ENCODE measurements at places on chromosomes 7 and 10.
A peak's percentile ranks its signal among the peaks of the same experiment; 100 is the strongest.

DNA sequence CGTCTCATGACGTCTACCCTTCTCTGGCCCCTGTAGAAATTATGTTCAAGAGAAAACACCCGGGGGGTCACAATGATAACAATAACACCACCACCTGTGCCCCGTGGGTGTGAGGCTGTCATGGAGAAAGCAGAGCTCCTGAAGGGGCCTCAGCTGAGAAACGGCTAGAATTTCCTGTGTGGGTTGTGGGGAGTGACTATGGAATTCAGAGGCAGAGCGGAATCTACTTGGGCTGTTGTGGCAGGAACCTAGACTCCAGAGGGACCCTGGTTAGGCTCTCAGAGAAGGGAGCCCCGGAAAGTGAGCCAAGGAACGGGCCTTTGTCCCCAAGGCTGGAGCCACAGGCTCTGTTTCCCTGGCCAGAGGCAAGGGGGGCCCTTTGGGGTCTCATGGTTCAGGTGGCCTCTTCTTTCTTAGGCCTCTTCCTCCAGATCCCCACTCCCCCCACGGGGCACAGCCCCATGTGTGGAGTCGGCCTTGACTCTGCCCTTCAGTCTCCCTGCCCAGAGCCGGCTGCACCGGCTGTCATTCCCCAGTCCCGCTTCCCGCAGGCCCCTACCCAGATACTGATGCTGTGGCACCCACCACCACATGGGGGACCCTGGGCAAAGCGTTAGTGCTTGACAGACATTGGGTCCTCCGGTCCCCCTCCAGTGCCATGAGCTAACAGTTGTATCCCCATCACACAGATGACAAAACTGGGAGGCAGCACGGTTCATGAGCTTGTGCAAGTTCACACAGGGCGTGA is 6.5 kb upstream of the GIMAP8 start:
- no peak for DNase-seq

DNA sequence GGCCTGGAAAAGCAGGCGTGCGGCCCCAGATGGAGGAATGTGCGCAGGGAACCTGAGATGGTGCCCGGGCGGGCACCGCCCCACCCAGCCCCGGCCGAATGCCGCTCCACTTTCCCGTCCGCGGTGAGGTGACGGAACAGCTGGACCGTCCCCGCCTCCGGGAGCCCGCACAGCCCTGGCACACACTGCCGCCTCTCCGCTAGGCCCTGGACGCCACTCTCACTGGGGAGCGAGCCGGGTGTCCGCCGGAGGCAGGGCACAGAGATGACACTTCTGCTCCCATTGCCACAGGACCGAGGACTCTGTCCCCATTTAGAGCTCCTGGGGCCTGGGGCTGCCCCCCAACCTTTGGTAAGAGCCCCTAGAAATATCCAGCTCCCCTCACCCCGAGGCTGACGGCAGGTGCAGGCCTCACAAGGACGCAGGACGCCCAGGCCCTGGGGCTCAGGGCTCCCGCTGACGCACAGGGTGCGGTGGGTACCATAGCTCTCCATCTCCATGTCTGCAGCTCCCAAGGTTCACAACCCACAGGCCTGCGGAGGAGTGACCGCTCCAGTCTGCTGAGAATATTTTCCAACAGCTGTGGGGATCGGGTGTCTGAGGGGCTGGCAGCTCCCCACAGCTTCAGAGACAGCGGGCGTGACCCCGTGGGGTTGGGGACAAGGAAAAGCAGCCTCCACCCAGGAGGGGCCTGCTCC is 52.2 kb upstream of the PDGFA start:
- no peak for DNase-seq

DNA sequence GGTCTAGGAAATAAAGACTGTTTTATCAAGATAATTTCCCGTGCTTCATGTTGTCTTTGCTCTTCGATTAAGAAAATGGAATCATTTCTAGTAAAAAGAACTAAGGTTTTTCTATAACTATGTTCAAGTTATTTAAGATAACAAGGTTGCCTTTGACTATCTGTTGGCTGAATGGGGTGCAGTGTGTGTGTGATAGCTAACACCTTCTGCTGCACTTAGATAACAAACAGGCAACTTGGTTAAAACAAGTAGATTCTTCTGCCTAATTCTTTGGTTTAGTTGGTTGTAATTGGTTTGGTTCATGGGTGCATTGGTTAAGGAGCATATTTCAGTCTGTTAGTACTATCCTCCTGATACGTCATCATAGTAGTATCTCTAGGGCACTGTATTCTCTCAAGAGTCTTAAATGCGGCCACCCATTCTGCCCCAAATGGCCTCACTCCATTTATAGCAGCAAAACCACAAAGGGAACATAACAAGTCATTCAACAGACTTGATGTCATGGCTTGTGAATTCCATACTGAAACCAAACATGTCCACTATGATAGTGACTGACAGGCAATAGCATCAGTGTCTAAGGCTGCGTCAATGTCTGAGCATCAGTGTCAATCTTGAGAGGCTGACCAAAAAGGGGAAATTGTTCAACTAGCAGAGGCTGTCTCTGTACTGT is 55.7 kb downstream of the CCDC3 start:
- no peak for DNase-seq

GRCh38 chr10:99370993-99371392 is 41.8 kb downstream of the CNNM1 start:
- DNase-seq: no peak

GRCh38 chr7:82897500-82897899 is 265.2 kb downstream of the PCLO start:
- DNase-seq: no peak

DNA sequence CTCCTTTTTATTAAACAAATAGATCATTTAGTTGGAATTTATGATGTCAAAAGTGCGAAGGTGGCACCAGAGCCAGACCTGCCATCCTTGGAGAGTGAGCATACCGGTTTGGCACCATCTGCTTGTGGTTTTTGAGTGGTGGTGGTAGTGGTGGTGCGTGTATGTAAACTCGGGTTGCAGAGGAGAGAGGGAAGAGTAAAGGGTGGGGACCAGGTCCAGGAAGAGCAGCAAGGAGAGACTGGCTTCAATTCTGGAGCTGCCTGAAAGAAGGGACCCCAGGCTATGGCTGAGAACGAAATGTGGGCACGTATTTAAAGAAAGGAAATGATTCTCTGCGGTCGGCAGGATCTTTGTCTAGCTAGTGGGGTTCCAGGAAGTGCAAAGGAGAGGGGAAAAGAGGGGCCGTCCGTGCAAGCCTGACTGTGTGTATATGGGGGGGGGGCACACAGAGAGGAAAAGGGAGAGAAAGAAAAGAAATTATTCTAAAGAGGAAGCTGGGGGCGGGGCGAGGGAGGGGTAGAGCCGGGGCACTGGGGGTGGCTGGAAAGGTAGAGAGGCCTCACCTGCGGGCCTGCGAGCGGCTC is 448 bp upstream of the GOLGA7B start:
- DNase-seq: peak; percentile 6

GRCh38 chr10:58264780-58265179 is 2.9 kb downstream of the IPMK start:
- DNase-seq: no peak

DNA sequence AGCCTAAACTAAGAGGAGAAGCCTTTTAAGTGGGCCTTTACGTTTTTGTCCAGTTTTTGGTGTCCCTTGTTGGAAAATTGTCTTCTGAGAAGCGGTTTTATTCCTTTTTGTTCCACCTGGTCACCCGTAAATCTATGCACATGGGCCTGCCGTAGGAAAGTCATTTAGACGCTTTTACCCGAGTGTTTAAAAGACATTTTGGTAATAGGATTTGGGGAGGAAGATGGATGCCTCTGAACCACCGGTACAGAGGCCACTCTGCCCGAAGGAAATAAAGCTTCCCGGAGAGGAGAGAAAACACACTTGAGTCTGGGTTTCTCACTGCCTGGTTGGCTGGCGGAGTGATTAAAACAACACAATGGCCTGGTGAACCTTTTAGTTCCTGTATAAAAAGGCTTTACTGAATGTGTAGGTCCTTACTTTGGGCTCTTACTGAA is 760 bp downstream of the THNSL1 start:
- no peak for DNase-seq

DNA sequence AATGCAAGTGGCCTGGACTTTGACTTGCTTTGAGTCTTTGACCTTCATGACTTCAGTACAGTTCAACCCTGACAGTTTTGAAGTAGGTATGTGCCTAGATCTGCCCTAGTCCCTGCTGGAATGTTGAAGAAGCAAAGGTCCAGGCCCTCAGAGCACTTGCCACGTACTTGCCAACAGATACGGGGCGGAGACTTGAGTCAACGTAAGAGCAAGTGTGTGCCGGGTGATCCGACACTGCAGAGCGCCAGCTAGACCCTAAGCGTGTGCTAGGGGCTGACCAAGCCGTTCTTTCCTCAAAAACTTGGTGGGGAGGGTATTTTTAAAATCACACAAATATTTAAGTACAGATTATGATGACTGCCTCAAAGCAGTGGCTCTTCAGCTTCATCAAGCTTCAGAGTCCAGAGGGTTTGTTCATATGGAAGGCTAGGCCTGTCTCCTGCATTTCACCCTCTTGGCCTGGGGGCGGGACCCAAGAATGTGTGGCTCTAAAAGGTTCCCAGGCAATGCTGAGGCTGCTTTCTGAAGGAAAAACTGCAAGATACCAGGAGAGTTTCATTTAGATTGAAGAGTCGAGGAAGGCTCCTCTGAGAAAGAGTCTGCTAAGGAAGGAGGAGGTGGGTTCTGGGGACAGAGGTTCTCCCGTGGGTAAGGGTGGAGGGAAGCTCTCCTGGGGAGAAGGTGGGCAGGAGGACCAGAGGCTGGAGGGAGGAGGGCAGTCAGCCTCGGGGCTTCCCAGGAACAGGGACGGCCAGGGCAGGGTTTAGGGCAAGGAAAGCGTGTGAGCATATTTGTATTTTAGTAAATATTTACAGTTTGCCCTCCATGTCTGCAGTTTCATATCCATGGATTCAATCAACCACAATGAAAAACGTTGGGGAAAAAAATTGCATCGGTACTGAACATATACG is 160.3 kb downstream of the EGFR start:
- no peak for DNase-seq

DNA sequence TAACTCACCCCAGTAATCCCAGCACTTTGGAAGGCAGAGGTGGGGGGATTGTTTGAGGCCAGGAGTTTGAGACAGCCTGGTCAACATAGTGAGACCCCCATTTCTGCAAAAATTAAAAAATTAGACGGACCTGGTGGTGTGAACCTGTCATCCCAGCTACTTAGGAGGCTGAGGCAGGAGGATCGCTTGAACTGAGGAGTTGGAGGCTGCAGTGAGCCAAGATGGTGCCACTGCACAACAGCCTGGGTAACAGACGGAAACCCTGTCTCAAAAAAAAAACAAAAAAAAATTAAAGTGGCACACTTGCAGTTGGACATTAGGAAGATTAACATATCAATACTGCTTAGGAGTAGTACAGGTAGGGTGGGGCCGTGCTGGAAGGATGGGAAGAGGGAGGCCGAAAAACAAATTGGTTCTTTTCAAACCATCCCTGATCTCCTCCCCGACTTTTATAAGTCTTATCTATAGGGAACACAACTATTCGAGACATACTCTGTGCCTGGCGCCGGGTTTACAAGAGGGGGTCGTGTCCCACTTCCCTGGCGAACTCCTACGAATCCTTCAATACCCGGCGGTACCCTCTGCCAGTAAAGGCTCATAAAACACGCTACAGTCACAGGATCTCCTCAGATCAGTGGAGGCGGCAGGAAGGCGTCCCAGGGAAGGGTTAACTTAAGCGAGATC is 628 bp downstream of the TAF6 start:
- no peak for DNase-seq

DNA sequence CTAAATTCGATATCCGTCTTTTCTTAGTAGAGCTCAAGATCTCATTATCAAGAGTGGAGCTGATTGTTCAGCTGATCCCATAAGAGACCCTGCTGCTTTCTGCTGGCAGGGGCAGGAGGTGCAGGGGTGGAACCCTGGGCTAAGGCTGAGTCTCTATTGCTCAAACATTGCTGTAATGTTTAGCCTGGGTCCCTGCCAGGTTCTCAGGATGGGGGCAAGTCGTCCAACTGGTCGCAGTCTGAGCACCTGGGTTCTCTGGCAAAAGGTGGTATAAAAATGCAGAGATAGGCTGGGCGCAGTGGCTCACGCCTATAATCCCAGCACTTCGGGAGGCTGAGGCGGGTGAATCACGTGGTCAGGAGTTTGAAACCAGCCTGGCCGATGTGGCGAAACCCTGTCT is 62.0 kb upstream of the NRBF2 start:
- no peak for DNase-seq

- DNase-seq: no peak
Observed at GRCh38 chr7:157769526-157770215, 432.9 kb downstream of the DNAJB6 start.

DNA sequence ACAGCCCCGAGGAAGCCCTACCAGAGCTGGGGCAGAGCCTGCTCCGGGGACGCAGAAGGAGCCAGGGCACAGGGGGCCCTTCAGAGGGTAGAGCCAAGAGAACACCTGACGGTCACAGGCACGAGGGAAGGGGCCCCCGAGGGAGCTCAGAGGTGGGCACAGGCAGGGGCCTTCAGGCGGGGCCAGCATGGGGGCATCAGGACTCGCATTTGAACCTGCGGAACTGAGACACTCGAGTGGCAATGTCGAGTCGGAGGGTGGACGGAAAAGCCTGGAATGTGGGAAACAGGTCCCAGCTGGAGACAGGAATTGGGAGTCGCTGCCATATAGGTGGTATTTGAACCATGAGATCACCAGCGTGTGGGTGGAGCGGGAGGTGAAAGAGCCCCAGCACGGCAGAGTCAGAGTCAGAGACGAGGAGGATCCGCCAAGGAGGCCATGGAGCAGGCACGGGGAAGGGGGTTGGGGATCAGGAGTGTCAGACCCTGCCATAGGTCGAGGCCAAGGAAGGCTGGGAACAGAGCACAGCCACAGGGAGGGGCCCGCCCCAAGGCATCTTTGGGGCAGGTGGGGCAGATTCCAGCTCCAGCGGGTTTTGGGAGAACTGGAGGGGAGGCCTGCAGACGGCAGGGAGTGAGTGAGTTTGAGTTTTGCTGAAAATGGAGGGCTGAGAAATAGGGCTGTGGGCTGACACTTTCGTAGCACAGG is 13.8 kb downstream of the STK32C start:
- no peak for DNase-seq

- no peak for DNase-seq
Observed at GRCh38 chr7:4689151-4689550, 7.1 kb downstream of the FOXK1 start.

- no peak for DNase-seq
Observed at GRCh38 chr7:134996097-134996550, 9.8 kb downstream of the AGBL3 start.

GRCh38 chr7:155338632-155339320 is 41.1 kb downstream of the INSIG1 start:
- no peak for DNase-seq

- DNase-seq: peak; percentile 11
Observed at GRCh38 chr10:84097787-84098353, 41.4 kb upstream of the GHITM start.
